Fibroblast of skin of left biceps (primary cell): ENCODE measurements at places on chromosomes 5 and 9.

GRCh38 chr5:111194053-111194452 is 30.1 kb upstream of the CAMK4 start:
- no peak for DNase-seq

GRCh38 chr5:155765715-155766114 is 561.2 kb upstream of the SGCD start:
- no peak for DNase-seq

DNA sequence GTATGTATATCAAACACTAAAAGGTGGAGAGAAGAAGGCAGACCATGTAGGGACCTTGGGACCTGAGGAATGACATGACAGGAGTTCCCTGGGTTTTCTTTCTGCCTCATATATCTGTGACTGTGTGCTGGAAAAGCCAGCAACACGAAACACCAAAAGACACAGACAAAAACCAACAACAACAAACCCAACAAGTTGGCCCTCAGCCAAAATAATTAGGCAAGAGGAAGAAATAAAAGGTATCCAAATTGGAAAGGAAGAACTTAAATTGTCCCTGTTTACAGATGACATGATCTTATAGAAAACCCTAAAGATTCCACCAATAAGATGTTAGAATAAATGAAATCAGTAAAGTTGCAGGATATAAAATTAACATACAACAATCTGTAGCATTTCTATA is 21.7 kb downstream of the ABO start:
- DNase-seq: no peak

DNA sequence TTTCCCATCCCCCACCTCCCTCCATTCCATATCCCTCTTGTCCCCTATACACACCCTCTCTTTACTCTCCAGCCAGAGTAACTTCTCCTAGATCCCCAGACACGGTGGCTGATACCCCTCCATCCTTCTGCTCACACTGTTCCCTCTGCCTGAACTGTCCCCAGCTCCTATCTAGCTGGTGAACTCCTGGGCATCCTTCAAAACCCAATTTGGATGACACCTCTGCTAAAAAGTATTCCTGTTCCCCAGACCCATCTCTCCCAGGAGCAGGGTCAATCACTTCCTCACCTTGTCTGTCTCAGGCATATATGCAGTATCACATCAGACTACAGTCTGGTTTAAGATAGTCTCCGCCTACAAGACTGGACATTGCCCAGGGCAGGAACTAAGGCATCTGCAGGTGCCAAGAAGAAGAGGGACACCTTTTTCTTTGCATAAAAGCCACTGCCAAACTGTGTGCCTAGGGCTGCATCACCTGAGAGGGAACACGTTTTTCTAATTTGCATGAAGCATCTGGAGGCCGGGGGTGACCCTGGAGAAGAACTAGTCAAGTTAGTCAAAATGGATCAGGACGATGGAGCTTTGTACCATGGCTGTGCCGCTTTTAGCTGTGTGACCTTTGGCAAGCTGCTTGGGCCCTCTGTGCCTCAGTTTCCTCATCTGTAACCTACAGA is 27.1 kb downstream of the NR5A1 start:
- DNase-seq: no peak

GRCh38 chr5:73966451-73966850 is 340.5 kb downstream of the ARHGEF28 start:
- no peak for DNase-seq

GRCh38 chr5:53478411-53479044 is 1.9 kb upstream of the FST start:
- no peak for DNase-seq

DNA sequence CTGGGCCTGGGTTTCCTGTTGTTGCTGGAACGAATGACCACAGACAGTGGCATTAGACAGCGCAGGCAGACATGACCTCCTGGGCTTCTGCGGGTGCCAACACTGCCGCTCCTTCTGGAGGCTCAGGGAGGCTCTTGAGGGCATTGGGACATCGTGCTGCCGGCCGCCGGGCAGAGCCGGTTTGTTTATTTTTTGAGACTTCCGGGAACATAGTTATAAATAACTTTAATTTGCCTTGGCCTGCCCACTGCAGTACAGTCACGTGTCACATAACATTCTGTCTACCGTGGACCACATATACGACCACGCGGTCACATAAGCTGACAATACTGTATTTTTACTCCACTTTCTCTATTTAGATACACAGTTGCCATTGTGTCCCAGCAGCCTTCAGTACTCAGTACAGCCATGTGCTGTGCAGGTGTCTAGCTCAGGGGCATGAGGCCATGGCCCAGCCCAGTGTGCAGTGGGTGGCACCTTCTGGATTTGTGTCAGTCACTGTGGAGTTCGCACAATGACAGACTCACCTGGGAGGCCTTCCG is 8.2 kb upstream of the TOR4A start:
- no peak for DNase-seq
